ENCODE measurements at places on chromosomes 2 and 18. TPM values are rescaled to one million over a fixed set of nuclear protein-coding genes. Genes with fewer than 3 reads are reported as not detected.

DNA sequence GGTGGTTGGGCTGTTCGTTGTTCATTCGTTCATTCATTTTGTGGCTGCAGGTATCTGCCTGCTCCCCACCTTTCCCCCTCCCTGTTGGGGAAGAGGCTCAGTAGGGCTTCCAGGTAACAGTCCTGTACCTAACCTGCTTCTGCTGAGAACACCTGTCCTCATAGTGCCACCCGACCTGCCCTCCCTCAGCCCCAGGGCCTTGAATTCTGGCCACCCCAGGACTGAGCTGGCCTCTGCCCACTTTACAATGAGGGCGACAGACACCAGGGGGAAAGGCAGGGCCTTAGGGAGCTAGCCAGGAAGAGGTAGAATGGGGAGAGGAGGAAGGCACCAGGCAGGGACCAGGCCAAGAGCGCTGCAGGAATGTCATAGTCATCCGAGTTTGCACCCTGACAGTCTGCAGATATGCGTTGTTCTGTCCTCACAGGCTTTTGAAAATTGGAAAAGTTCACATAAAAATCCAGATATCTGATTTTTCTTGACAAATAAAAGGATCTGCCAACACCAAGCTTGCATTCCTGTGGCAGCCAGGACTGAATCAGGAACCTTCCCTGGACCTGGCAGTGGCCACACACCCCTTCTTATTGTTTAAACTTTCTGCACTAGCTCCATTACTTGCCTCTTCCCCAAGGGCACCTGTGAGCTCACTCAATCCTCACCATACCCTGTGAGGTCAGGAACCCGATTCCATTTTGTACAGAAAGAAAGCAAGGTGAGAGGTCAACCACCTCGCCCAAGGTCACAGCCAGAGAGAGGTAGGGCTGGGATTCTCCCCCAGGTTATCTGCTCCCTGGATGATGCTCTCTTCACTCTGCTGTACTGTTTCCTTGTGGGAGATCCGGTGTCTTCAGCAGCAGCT is 35.3 kb upstream of the MRPL33 start:
- no peak for DNase-seq

Gene MEP1B
- total RNA-seq: not detected

Gene ESPNL
- total RNA-seq: not detected

DNA sequence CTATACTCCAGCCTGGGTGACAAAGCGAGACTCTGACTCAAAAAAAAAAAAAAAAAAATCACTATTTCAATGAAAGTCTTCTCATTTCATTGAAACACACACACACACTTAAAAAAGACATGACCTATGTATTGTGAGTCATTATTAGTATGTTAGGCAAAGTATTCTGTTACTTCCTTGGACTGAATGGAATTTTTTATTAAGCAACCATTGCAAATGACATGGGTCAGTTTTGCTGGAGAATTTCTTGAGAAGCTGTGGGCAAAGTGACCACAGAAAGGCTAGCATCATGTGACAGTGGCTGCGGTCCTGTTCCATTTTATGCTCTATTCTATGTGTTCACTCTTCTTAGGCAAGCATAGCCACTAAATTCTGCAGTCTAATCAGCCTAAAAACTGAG is 695.7 kb downstream of the TDRD15 start:
- DNase-seq: no peak

DNA sequence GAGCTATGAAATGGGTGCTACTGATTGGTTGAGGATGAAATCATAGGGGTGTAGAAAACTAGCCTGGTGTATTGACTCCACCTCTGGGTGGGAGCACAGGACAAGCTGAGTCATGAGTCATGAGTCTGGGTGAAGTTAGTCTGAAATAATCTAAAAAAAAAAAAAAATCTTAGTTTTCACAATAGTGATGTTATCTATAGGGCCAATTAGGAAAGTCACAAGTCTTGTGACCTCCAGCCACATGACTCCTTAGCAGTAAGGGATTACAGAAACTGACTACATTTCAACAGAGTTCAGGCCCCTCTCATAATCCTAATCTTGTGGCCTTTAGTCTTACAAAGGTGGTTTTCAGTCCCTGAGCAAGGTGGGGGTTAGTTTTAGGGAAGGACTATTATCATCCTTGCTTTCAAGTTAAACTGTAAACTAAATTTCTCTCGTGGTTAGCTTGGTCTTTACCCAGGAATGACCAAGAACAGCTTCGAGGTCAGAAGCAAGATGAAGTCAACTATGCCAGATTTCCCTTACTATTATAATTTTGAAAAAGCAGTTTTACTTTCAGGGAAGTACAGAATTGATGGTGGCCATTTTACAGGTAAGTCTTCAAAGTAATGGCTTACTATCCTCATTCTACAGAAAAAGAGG is 338.0 kb upstream of the GYPC start:
- no peak for DNase-seq

Gene CROCC2
- not detected for total RNA-seq

Gene SERPINB2
- not detected for total RNA-seq

- no peak for DNase-seq
Measured at GRCh38 chr2:119741868-119742267, 17.9 kb upstream of the PTPN4 start.

Gene CNDP1
- not detected for total RNA-seq

GRCh38 chr2:107548216-107548615 is 278.5 kb upstream of the RGPD4 start:
- DNase-seq: no peak

- DNase-seq: no peak
Measured at GRCh38 chr2:233217892-233218377, 33.5 kb upstream of the ATG16L1 start.

Gene UBR3
- total RNA-seq: 146 TPM

Measured in heart right ventricle (tissue), 16 donors.